Omental fat pad (tissue), 4 donors: ENCODE measurements at places on chromosomes 3 and 15. TPM values are rescaled to one million over a fixed set of nuclear protein-coding genes. Genes with fewer than 3 reads are reported as not detected.

DNA sequence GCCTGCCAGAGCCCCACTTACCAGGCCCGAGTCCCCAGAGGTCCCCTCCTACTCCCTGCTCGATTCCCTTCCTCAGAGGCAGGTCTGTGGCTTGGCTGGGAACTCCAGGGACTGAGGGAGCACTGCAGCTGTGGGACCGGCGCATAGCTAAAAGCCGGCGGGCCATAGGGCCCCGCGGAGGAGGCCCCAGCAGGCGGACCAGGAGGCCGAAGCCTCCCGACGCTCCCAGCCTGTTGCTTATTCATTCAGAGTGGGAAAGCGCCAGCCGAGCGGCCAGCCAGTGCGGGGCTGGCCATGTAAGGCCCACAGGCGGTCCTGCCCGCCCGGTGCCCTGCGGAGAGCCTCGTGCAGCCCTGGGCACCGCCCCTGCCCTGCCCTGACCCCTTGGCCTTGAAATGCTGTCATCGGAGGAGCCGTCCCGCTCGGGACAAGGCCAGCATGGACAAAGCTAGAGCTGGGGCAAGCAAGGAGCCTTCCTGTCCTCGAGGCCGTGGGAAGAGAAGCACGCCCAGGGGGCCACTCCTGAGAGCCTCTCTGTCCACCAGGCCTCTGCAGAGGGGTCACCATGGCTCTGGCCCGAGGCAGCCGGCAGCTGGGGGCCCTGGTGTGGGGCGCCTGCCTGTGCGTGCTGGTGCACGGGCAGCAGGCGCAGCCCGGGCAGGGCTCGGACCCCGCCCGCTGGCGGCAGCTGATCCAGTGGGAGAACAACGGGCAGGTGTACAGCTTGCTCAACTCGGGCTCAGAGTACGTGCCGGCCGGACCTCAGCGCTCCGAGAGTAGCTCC lies at the start of gene LOXL1:
Gene LOXL1 (plus strand): TSS at position 244 of the 784 bp plus-strand sequence. CDS start 322 bp downstream, at position 566.
- no peak for DNase-seq

GRCh38 chr15:53453253-53454105 lies 306.0 kb downstream of the WDR72 start:
- no peak for DNase-seq

DNA sequence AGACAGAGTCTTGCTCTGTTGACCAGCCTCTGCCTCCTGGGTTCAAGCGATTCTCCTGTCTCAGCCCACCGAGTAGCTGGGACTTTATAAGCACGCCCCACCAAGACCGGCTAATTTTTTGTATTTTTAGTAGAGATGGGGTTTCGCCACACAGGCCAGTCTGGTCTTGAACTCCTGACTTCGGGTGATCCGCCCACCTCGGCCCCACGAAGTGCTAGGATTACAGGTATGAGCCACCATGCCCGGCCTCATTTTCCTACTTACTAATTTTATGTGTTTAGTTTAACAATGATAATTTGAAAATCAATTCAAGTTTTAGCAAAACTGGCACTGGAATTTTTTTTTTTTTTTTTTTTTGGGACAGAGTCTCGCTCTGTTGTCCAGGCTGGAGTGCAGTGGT lies 336.5 kb downstream of the LPP start:
- no peak for DNase-seq

- DNase-seq = no peak
Observed at GRCh38 chr3:174295306-174296092, 563.6 kb upstream of the NAALADL2 start.

DNA sequence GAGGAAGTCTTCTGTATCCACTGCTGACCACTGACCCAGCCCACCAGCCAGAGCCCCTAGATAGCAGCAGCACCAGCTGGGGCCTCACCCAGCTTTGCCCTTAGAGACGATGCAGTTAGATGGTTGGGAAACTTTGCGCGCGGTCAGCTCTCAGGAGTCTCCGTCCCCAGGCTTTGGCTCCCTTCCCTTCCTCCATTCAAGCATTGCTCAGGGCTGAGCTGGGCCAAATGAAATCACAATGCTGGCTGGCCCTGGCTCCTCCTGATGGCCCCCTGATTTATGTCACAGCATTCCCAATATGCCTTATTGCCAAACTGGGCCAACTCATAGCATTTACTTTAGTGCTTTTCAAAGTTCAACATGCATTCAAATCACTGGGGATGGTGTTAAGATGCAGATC lies 34.6 kb upstream of the RHCG start:
- no peak for DNase-seq

DNA sequence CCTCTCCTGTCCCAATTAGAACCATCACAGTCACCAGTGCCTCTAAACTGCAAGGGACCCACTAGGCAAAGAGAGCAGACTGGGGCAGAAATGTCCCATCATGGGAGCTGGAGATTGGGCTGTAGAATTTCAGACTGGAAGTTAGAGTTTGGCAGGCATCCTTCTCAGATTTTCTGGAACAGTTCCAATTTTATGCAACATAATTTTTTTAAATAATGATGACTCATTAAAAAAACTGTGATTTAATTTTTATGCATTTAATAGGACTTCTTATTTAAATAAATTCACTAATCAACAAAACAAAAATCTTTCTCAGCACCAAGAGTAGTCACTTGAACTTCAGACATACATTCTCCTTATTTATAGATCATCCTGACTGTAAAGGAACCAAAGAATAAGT lies 84.6 kb upstream of the SLC7A14 start:
- no peak for DNase-seq

GRCh38 chr15:59879506-59880265 lies 124.4 kb upstream of the FOXB1 start:
- no peak for DNase-seq

CCR9 gene
- total RNA-seq = 0.24 TPM

DNA sequence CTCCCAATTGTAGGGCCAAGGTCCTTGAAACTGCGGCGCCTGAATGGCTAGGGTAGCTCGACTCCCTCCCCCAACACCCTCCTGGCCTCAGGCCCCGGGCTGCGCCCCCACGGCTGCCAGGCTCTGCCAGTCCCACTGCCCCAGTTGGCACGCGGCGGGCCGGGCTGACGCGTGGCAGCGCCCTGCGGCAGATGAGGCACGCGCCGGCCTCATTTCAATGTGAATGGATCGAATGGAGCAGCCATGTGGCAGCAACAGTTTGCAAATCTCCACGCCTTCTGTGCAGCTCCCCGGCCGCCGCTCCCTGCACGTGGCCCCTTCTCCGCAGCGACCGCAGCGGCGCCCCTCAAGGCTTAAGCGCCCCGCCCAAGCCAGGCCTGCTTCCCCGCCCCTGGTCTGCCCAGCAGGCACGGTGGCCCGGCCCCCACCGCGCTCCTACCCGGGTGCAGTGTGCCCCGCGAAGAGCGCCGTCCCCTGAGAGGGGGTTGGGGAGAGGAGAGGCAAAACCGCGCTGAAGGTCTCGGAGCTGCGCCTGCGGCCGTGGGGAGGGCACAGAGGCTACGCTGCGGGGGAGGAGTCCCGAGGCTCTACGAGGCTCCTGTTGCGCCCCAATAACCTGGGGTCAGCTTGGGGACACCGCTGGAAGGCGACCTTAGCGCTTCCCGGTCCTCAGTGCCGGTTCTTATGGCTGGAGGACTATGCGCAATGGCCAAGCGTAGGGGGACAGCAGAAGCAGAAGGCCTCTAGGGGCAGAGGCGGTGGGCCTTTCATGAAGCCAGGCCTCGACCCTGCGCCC lies 3.1 kb upstream of the DLL4 start:
- no peak for DNase-seq

DNA sequence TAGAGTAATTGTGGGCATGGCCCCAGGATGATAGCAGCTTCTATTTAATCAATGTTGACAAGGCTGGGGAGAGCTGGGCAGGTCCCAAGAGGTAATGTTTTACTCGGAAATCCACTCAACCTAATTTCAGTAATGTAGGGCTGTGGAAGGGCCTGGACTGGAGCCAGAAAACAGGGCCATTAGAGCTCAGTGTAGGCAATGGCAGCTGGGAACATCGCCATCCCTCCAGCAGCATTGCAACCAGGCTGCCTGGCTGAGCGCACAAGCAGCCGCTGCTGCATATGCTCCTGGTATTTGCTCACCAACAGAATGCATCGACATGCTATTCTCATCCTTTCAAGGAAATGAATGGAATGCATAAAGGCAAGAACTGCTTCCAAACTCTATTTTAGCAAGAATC lies 90.0 kb downstream of the GAP43 start:
- DNase-seq = no peak

GRCh38 chr3:99711351-99711750 lies 73.0 kb downstream of the COL8A1 start:
- no peak for DNase-seq

GRCh38 chr15:101124731-101125451 lies 127.0 kb downstream of the CHSY1 start:
- no peak for DNase-seq

DNA sequence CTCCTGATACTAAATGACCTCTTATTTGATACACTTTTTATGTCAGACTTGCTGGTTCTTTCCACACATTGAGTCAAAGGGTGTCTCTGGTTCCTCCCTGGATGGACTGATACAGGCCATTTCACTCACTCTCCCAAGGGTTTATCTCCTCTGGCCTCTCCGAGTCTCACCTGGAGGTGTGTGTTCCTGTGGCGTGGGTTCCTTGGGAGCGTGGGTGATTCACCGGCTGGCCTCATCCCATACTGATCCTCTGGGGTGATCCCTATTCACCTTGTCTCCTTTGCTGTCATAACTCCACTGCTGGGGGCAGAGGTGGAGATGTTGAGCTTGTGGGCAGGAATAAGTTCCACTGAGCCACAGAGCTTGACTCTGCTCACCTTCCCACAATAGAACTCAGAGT lies 61.1 kb downstream of the ST6GAL1 start:
- DNase-seq = no peak

ZNF502 gene
- 3.3 TPM for total RNA-seq

CFAP100 gene
- not detected for total RNA-seq

- no peak for DNase-seq
Observed at GRCh38 chr3:882533-882932, 210.3 kb upstream of the CNTN6 start.

GRCh38 chr3:88408935-88409334 lies 259.2 kb downstream of the C3orf38 start:
- no peak for DNase-seq

DNA sequence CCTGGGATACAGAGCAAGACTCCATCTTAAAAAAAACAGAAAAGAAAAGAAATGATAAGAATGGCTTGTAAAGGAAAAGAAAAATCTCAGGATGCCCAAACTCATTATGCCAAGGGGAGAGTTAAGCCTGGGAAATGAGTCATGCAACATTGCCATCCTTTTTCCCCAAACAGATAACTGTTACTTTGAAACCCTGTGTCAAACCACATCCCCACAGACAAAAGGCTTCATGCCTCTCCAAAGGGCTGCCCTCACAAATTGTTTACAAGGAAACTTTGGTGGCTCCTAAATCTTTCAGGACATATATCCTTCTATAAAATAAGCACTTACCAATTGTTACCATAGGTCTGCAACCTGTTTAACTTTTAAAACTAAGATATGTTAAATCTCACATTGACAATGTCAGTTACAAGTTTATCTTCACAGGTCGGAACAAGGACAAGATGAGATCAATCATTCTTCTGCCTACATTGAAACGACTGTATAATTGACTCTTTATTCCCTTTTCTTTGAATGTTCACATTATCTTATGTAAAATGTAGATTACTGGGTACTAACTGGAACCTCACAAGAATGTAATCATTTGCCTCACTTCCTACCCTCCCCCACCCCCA lies 18.6 kb upstream of the SENP7 start:
- DNase-seq = no peak
